ENCODE measurements at places on chromosomes 2 and 18.

GRCh38 chr2:54456612-54457322, 640 bp downstream of the SPTBN1 start:
- DNase-seq = no peak

DNA sequence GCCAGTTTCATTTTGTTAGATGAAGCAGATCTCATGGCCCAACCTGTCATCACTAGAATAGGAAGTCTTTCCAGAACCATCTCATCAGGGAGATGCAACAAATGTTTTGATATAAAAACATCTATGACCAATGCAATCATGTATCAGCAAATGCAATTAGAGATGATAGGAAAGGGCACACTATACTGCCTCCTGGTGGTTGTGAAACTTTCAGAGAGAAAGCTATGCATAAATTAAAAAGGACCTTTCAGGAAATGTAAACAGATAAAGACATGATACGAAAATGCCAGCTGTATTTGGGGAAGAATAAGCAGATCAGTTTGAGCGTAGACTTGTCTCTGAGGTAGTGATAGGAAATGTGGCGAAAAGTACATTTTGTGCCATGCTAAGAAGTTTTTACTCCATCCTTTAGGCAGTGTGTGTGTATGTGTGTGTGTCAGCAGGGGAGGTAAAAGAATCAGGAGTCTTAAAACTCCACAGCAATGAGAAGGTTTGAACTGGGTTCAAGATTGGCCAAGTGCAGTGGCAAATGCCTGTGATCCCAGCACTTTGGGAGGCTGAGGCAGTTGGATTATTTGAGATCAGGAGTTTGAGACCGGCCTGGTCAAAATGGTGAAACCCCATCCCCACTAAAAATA, 479.3 kb downstream of the CPS1 start:
- no peak for DNase-seq

DNA sequence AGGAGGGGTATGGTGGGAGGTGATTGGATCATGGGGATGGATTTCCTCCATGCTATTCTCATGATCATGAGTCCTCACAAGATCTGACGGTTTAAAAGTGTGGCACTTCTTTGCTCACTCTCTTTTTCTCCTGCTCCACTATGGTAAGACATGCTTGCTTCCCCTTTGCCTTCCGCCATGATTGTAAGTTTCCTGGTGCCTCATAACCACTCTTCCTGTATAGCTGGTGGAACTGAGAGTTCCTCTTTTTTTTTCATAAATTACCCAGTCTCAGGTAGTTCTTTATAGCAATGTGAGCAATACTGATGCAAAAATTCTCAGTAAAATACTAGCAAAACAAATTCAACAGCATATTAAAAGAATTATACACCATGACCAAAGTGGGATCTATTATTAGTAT, 728.5 kb upstream of the SLC8A1 start:
- no peak for DNase-seq

GRCh38 chr2:86323273-86324021, 14.0 kb downstream of the REEP1 start:
- DNase-seq = no peak

GRCh38 chr2:24906466-24906865, 13.6 kb downstream of the ADCY3 start:
- DNase-seq = no peak

- no peak for DNase-seq
Observed at GRCh38 chr2:200360364-200360763, 53.9 kb downstream of the SPATS2L start.

DNA sequence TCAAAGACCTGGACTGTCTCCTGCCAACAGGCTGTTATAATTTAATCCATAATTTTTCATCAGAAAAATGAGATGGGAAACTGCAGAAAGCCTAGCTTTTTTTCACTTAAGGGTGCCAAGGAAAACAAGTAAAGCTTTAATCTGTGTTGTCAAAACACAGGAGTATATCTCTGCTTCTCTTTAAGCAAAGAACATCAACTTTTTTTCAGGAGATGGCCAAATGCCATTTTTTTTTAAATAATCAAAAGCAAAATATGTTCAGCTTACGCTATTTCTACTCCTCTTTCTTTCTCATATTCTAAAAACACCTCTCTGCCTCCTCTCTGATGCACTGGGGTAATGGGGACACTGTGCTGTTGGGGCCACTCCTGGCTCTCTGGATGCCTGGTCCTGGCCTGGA, 73.1 kb upstream of the NXPH2 start:
- DNase-seq = no peak

GRCh38 chr2:4020649-4021048, 317.3 kb downstream of the DCDC2C start:
- DNase-seq = no peak

GRCh38 chr2:216428618-216429350, 16.5 kb downstream of the SMARCAL1 start:
- DNase-seq = no peak

GRCh38 chr2:6896930-6897759, 19.6 kb downstream of the RSAD2 start:
- DNase-seq = peak; percentile 50

Data from forelimb muscle (tissue), 1 donor.